Stimulated activated CD4-positive, alpha-beta T cell treated with anti-CD3 and anti-CD28 coated beads, Interleukin-1b, Interleukin-23, amount 100 ng/mL, for 24 hours (primary cell): ENCODE measurements at places on chromosomes 16 and 17.

- DNase-seq, result no peak
Observed at GRCh38 chr17:61479493-61480413, 27.5 kb downstream of the TBX4 start.

DNA sequence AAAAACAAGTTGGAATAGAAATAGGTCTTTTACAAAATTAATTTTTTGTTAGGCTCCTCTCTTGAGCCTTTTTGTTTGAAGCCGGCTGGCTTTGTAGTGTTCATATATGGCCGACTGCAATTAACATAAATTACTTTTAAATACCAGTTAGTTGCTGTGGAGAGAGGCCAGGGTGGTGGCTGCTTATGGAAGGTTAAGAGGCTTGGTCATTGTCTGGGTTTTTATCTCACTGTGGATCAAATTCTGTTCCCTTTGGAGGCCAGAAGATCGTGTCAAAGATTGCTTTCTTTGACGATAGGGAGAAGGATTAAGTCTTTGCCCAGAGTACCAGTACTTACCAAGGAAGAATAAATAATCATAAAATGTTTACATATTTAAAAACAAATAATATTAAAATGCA, 39.9 kb downstream of the MSI2 start:
- no peak for DNase-seq

DNA sequence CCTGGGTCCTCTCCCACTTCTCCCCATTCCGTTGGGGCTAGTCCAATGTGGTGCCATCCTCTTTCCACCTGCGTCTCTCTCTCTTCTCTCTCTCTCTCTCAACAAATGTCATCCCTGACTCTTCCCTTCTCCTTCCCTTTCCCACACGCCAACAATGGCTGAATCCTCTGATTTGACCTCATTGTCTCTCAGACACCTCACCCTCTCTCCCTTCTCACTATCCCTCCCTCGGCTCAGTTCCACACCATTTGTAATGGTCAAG, 628 bp upstream of the ZNF18 start:
- no peak for DNase-seq

DNA sequence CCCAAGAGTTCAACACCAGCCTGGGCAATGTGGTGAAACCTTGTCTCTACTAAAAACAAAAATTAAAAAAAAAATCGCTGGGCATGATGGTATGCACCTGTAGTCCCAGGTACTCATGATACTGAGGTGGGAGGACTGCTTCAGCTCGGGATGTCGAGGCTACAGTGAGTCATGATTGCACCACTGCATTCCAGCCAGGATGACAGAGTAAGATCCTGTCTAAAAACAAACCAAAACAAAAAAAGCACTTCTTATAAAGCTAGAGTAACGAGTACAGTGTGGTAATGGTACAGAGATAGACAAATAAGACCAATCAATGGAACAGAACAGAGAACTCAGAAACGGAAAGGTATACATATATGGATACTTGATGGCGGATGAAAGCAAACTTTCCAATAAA, 4.4 kb downstream of the NSMCE1 start:
- no peak for DNase-seq

GRCh38 chr16:20026361-20027072, 47.2 kb downstream of the GPR139 start:
- DNase-seq, result no peak
